Activated T-helper 17 cell treated with anti-CD3 and anti-CD28 coated beads, Interleukin-2, amount 50 U/mL, for 72 hours (primary cell): ENCODE measurements at places on chromosomes 13 and 19.
A peak's percentile ranks its signal among the peaks of the same experiment; 100 is the strongest.

- peak; percentile 96 for ATAC-seq
These were observed at the start of gene GADD45GIP1 for GRCh38 chr19:12956446-12957388. Gene GADD45GIP1 (minus strand): TSS chr19:12957223. CDS start chr19:12957212, 11 bp downstream.

DNA sequence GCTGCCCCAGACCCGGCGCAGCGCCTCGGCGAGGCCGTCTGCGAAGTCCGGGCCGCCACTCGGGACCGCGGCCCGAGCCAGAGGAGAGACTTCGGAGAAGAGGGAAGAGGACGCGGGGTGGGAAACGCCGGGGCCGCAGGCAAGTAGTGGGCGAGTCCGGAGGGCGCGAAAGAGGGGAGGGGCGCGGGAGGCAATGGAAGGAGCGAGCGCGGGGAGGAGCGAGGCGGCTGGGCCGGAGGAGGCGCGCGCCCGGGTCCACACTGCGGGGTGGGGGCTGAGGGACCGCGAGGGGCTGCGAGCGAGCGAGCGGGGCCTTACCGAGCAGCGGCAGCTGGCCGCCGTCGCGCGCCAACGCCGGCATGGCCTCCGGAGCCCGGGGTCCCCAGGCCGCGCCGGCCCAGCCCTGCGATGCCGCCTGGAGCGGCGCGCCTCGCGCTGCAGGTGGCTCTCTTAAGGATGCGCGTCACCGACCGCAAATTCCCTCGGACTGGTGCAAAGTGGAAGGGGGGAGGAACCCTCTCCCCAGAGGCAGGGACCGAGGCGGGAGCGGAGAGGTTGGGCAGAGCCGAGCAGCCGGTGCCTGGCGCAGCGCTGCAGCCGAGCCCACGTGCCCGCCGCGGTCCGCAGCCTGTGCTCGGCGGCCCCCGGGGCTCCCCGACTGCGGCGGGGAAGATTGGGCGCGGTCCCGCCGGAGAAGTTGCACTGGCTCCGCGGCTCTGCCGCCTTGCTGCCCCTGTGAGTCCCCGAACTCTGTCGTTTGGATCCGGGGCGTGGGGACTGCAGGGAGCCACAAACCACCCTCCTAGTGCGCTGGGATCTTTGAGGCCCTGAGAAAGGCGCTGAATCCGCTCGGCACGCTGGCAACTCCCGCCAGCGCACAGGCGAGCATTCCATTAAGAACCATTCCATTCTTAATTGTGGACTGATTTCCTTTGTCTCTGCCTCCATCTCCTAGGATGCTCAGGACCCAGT, at the start of gene FLT3:
Gene FLT3 (minus strand): TSS at position 427 of the 972 bp plus-strand sequence. CDS start 66 bp downstream, at position 361.
- peak; percentile 69 for ATAC-seq

- peak; percentile 97 for ATAC-seq
These were observed at the start of gene SHFL for GRCh38 chr19:10085641-10086590. Gene SHFL (plus strand): TSS chr19:10086317. CDS start chr19:10086428, 111 bp downstream.

- ATAC-seq: no peak
These were observed 699 bp downstream of the PTOV1 start for GRCh38 chr19:49851456-49852259.

- ATAC-seq: peak; percentile 23
These were observed 5.1 kb downstream of the NOTCH3 start for GRCh38 chr19:15195371-15196334.

DNA sequence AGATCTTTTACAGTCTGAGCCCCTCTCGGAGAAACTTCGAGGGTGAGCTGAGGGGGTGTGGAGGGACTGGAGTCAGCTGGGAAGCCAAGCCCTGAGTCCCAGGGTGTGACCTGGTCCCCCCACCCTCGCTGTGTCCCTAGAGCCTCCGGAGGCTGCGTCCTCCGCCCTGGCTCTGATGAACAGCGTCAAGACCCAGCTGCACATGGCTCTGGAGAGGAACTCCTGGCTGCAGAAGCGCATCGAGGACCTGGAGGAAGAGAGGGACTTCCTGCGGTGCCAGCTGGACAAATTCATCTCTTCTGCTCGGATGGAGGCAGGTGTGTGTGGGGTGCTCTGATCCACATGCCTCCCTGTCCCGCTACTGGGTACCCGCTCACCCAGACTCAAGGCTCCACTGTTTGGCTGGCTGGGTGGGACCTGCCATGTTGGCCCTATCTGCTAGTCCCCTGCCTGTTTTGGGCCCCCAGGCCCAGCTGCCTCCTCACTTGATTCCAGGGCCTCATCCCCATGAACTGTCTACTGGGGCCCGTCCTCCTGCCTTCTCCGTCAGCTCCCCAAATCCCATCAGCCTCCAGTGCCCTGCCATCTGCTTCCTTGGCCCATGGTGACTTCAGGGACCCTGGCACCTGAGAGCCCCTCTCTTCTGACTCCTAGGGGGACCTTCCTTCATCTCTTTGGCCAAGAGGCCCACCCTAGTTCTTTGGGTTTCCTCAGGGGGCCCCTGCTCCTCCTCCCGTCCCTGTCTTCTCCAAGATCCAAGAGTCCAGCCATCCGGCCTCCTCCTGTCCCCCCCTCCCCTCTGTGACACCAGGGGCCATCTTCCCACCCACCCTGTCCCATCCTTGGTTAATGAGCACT, 1.5 kb downstream of the CCDC106 start:
- no peak for ATAC-seq

DNA sequence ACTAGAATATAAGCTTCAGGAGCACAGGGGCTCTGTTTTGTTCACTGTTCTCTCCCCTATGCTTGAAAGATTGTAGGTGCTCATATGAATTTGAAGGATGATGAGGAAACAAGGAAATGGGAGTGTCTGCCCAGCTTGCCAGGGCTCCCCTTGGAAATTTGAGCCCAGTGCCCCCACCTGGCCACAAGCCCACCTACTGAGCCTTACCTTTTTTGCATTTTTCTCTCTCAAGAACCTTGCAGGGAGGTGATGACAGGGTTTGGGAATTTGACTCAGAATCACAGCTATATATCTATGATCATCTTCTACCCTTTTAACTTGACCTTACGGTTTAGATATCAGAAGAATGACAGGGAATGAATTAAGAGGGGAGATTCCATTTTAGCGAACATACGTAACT, 33.8 kb downstream of the SERP2 start:
- ATAC-seq: no peak

GRCh38 chr13:43572656-43573360, 214.0 kb downstream of the ENOX1 start:
- no peak for ATAC-seq

DNA sequence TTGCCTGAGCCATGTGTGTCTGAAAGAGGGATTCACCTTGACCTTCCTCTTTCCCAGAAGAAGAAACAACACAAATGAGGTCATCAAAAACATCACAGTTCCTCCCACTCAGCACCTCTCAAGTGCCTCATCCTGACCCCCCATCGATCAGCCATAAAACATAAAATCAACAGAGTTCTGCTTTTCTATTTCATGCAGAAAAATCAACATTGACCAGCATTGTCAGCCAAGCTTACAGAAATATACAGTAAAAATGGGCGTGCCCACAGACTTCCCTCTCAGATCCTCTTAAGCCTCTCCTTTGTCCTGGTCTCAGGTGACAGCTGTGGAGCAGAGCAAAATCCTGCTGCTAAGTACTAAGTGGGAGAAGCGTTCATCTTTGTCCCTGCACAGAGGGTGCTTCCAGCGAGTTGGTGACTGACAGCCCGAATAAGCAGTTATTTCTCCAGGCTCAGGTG, 213.3 kb downstream of the OLFM4 start:
- no peak for ATAC-seq

GRCh38 chr13:98580420-98580819, 3.5 kb upstream of the STK24 start:
- no peak for ATAC-seq

DNA sequence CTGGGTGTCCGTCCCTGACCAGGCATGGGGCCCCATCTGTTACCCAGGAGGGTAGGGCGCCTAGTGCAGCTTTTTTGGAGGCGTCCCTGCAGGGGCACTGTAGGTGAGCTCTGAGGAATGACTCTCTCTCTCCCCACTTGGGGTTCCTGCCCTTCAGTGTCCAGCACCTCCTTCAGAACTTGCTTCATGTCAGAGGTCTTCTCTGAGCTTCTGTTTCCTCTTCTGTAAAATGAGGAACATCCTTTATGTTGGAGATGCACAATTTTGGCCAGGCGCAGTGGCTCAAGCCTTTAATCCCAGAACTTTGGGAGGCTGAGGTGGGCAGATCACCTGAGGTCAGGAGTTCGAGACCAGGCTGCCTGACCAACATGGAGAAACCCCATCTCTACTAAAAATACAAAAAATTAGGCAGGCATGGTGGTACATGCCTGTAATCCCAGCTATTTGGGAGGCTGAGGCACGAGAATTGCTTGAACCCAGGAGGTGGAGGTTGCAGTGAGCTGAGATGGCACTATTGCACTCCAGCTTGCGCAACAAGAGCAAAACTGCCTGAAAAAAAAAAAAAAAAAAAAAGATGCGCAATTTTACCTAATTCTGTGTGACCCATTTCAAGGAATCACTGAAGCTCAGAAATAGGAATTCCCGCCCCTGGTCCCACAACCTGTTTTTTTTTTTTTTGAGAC, 15.2 kb upstream of the PIK3R2 start:
- no peak for ATAC-seq

- ATAC-seq: peak; percentile 53
These were observed 13.2 kb downstream of the GADD45B start for GRCh38 chr19:2488942-2489731.

- ATAC-seq: peak; percentile 97
These were observed at the start of gene SIPA1L3 for GRCh38 chr19:37906869-37907734. Gene SIPA1L3 (plus strand): TSS chr19:37907208. CDS start chr19:38081566, 174,358 bp downstream.

DNA sequence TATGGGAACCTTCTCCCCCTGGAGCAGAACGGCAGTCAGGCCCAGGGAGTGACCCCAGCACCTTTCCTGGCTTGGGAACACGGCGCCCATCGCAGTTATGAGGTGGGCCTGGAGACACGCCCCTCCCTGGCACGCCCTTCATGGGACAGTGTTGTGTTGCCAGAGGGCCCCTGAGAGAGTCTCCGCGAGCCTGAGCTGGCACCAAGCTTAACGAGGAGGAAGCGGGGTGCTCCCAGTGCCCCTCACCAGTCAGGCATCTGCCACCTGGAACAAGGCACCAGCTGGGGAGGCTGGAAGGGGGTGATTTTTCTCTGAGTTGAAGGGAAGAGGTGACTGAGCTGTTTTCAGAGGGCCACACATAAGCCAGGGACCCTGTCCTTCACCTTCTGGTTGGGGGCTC, 180.6 kb downstream of the KDM4B start:
- no peak for ATAC-seq

DNA sequence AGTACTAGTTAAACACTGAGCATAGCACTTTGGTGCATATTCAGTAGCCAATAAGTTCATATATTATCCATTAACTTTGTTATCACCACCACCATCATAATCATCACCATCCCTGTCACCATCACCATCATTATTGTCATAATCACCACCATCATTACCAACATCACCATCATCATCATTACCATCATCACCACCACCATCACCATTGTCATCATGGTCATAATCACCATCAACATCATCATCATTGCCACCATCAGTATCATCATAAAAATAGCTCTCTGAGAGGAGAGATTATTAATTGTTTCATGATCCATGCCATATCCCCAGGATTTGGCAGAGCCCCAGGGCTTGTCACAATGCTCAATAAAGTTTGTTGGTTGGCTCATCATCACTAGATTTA, 49.3 kb downstream of the MBD3L1 start:
- ATAC-seq: no peak

GRCh38 chr13:51804295-51805172, 571 bp upstream of the DHRS12 start:
- peak; percentile 36 for ATAC-seq

DNA sequence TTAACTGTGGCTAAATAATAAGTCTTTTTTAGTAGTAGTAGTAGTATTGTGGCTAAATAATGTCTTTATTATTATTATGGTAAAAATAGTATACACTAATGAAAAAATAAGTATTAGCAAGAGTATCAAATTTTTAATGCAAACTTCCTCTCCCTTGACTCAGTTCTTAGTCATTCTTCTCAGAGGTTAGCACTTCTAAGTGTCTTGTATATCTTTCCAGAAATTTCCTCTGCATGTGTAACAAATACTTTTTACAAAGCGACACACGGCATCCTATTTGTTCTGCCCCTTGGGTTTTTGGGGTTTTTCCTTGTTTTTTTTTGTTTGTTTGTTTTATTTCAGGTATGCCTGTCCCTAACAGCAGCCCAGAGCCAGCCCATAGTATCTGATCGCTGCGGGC, 20.9 kb downstream of the SIN3B start:
- no peak for ATAC-seq

- no peak for ATAC-seq
These were observed 829.8 kb downstream of the PCDH9 start for GRCh38 chr13:66400292-66400691.

- no peak for ATAC-seq
These were observed 4.8 kb upstream of the RPS15 start for GRCh38 chr19:1433119-1434039.

- no peak for ATAC-seq
These were observed 244.6 kb upstream of the SGCG start for GRCh38 chr13:22936228-22936627.

GRCh38 chr13:41554180-41554579, 96.8 kb downstream of the RGCC start:
- ATAC-seq: peak; percentile 67

DNA sequence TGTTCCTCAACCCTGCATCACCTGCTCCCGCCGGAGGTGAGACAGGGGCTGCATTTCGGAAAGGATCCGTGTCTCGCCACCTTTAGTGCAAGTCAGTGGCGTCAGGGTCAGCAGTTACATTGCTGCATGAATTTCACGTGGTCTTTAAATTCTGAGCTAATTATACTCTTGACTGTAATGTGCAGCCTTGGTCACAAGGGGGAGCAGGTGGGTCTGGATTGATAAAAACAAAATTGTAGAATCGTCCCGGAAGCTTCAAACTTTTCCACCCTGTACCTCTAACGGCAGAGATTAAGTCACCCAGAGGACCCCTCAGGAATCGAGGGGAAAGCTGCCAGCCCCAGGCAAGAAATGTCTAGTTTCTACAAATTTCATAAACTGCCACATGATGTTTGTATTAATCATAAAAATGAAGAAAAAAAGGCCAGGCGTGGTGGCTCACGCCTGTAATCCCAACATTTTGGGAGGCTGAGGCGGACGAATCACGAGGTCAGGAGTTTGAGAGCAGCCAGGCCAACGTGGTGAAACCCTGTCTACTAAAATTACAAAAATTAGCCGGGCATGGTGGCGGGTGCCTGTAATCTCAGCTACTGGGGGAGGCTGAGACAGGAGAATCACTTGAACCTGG, 20.2 kb downstream of the BBC3 start:
- ATAC-seq: peak; percentile 66

- peak; percentile 64 for ATAC-seq
These were observed 6.3 kb upstream of the RDH13 start for GRCh38 chr19:55068950-55069864.

DNA sequence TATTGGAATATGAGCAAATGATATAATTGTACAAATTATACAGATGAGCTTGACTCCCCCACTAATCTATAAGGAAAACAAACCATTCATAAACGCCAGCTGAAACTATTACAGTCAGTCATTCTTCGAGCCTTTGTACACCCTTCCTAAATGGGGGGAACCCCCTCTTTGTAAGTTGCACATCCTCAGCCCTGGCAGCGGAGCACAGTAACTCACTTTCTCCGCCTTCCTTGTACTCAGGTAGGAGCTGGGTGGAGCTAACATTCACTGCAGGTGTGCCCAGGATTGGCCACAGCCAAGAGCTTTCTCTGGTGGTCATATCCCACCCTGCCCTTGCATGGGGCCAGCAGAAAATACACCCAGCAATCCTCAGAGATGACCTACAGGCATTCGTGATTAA, 28.6 kb downstream of the PIN1 start:
- ATAC-seq: peak; percentile 68

GRCh38 chr19:12260236-12260635, 34.4 kb downstream of the ZNF44 start:
- no peak for ATAC-seq
